ENCODE measurements at places on chromosomes 6 and 20.

DNA sequence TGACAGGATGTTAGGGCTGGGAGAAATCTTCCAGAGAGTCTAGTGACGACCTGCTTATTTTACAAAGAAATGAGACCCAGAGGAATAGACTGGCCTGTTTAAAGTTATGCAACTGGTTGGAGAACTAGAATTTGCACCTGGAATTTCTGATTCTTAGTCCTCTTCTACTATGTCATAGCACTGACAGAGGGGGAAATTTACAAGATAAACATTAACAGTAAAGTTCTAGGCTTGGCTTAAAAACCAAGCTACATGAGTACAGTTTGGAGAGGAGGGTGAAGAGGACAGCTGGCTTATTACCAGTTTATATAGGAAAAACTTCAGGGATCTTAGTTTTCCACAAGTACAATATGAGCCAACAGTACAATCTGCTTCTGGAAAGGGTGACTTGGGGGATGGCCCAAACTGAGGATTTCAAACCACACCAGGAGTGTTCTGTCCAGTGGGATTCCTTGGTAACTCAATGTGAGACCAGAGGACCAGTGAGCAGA lies 269.6 kb downstream of the CD109 start:
- no peak for DNase-seq

GRCh38 chr6:131736003-131736596 lies 25.3 kb upstream of the CTAGE9 start:
- no peak for DNase-seq

GRCh38 chr6:56259234-56260077 lies 12.1 kb upstream of the COL21A1 start:
- no peak for DNase-seq

- no peak for DNase-seq
These were observed 272.0 kb downstream of the ARID1B start for GRCh38 chr6:157049133-157049532.

DNA sequence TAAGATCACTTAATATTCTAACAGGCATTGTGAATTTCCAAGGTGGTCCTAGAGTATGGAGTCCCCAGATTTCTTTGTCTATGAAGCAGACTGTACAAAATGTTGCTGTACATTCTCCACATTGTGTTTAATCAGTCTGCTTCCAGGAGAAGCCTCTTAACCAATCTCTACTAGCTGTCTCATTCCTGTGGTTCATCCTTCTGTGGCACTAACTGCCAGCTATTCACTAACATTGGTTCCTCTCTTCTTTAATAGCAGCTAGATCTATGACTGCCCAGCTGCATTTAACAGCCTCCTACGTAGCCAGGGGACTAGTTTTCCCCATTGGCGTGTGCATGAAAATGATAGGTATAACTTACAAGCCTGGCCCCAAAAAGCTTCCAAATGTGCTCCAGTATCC lies 395.4 kb downstream of the SAMD5 start:
- no peak for DNase-seq

- no peak for DNase-seq
These were observed 56.2 kb upstream of the UFL1 start for GRCh38 chr6:96465321-96465903.
